ENCODE measurements at places on chromosomes 13 and 19.

- DNase-seq: no peak
Measured at GRCh38 chr13:75493156-75493555, 11.2 kb upstream of the TBC1D4 start.

GRCh38 chr13:88068975-88069374, 397.8 kb downstream of the SLITRK5 start:
- no peak for DNase-seq

GRCh38 chr13:111022886-111023285, 92.2 kb upstream of the ARHGEF7 start:
- no peak for DNase-seq

- DNase-seq: no peak
Measured at GRCh38 chr19:55461974-55462626, 658 bp upstream of the ISOC2 start.

GRCh38 chr13:114259974-114260373, 21.4 kb upstream of the UPF3A start:
- DNase-seq: no peak

GRCh38 chr19:3760871-3761361, 576 bp downstream of the APBA3 start:
- DNase-seq: no peak

DNA sequence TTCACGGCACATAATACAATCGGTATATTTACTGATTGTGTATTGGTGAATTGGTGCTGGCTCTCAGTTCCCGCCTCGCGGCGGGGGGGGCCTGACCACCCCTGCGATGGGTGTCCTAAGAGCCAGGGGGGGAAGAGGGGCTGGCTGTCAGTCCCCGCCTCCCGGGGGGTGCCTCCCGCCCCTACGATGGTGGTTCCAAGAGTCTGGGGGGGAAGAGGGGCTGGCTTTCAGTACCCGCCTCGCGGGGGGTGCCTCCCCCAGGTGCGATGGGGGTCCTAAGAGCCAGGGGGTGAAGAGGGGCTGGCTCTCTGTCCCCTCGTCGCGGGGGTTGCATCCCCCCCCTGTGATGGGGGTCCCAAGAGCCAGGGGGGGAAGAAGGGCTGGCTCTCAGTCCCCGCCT, 2321.8 kb upstream of the PCDH20 start:
- no peak for DNase-seq

DNA sequence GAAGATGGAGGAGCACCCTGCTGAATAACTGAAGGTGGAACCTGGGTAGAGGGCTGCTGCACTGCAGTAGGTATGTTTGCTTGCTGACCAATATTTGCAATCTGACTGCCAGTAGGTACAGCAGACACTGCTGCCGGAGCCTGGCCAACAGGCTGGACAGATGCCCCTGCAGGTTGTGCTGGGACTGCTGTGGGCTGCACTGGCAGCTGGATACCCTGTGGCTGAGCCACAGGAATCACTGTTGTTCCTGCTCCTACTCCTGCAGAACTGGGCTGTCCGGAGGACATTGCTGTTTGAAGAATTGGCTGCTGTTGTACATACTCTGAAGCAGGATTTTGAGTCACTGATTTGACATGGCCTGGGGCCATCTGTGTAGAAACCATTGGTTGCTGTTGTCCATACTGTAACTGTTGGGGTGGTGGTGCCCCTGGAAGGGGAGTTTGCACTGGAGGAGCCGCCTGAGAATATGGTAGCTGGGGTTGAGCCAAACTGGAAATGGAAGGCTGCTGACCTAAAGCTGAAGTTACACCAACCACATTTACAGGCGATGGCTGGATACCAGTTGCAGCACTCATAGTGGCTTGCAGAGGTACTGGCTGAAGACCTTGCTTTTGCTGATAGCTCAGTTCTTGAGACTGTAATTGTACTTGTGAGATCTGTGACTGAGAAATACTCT, 2.2 kb downstream of the TSC22D1 start:
- DNase-seq: no peak

GRCh38 chr19:10768936-10769335, 51.1 kb downstream of the DNM2 start:
- DNase-seq: no peak

GRCh38 chr13:31957772-31958171, 73.8 kb upstream of the FRY start:
- no peak for DNase-seq

DNA sequence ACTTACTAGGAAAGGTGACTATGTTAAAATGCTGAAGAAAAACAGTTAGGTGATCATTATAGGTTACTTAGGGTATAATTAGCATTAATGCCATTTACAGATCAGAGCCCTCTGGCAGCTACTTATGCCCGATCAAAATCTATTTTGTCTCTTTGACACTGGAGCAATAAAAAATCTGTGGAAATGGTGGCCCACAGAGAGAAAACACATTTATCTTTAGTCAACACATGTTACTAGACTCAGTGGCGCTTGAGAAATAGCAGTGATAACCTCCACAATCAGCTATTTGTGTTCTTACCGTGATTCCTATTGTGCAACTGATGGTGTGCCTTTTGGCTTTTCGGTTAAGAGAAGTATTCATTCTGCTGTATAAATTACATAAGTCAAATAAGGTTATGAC, 1519.6 kb downstream of the PCDH9 start:
- DNase-seq: no peak

GRCh38 chr13:65584126-65584525, 1646.0 kb downstream of the PCDH9 start:
- no peak for DNase-seq

DNA sequence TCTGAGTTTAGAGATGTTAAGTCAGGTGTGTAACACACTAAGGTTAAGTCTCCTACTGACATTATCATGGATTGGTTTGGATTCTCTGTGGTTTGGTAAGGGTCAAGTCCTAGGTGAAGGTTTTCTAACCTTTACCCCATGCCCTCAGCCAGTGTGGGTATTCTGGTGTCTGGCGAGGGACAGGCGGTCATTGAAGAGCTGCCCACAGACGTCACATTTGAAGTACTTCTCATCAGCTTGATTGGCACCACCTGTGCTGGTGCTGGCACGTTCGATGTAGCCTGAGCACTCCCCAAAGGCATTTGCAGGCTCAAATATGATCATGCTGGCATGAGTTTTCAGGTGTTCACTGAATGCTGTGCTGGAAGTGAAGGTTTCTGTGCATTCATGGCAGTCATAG, 27.0 kb downstream of the PEG3 start:
- no peak for DNase-seq

All from stimulated activated naive B cell treated with anti-CD40 and anti-IgM and Interleukin-4, amounts not matched to agents 10 μg/mL and 1 μg/mL and 100 μg/mL, for 72 hours (primary cell).